ENCODE measurements at places on chromosomes 4 and X. TPM values are rescaled to one million over a fixed set of nuclear protein-coding genes. Genes with fewer than 3 reads are reported as not detected.

Gene SAGE1
- not detected for total RNA-seq

GRCh38 chrX:13983734-13984133 lies 46.0 kb downstream of the GEMIN8 start:
- ATAC-seq, result no peak

Gene RHOXF1
- not detected for total RNA-seq

DNA sequence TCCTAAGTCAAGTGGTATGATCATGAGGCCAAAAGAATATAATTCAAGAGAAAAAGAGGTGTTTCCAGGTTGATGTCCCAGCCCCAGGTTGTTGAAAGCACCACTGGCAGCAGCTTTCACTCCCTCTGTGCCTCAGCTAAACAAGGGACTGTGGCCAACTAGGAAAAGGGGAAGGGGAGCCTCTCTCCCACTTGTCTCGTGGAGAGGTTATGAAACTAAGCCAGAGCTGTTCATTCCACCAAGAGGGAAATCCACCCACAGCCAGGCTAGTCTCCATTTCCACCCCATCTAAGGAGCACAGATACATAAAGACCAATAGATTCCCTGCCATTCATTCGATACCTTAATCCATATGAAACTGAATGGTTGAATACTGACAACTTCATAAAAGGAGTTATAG lies 8.1 kb downstream of the ANXA5 start:
- ATAC-seq, result no peak

Measured in esophagus mucosa (tissue), 1 donor.